ENCODE measurements at places on chromosomes 11 and 22.

GRCh38 chr22:45125188-45125587 is 38.5 kb upstream of the NUP50 start:
- DNase-seq, result no peak

DNA sequence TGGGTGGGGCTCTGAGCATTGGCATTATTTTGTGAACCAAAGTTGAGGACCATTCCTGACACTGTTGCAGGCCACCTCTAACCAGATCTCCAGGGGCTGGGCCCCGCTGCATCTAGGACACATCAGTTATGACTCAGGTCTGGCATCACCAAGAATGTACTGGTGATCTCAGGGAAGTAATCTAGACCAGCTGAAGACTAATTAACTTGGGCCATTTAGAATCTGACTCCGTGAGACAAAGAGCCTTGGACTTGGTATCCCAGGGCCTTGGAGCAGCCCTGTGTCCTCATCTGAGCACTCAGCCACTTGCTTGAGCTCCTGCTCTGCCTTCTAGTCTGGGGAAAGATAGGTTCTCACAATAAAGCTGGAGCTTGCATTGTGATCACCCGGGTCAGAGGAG is 200.6 kb downstream of the KIRREL3 start:
- DNase-seq, result no peak

DNA sequence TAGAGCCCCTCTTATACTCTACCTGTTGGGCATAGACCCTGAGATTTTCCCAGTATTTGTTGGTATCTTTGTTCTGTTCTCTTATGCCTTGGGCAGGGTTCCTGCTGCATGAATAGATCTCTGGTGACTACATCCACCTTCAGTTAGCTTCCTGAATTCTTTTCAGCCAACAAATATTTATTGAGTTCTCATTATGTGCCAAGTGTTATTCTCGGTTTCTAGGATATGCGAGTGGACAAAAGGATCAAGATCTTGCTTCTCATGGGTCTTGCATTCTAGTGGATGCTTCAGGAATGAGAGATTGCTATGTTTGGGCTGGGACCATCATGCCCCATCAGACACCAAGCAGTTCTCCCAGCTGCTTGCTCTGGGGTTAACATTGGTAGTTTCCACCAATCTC is 340.0 kb downstream of the METTL15 start:
- no peak for DNase-seq

- no peak for DNase-seq
Observed at GRCh38 chr22:46054091-46055073, 77.4 kb upstream of the WNT7B start.

GRCh38 chr11:32939046-32939445 is 46.4 kb downstream of the QSER1 start:
- DNase-seq, result no peak

DNA sequence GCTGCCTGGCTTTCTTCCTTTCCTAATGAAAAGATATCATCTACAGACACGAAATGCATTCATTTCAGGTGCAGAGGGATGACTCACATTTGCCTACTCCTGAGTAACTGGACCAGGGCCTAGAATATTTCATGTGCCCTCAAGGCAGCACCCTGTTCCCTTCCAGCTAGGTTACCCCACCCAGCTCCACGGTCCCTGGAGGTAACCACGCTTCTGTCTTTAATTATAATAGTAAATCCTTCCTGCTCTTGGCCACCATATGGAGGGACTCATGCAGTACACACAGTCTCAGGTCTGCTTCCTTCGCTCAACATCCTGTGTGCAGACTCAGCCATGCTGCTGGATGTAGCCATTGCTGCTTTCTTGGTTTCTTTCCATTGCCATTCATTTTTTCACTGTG is 22.3 kb downstream of the DHCR7 start:
- no peak for DNase-seq

Measured in glutamatergic neuron (in vitro differentiated cells).